ENCODE measurements at places on chromosomes 6 and 20.

DNA sequence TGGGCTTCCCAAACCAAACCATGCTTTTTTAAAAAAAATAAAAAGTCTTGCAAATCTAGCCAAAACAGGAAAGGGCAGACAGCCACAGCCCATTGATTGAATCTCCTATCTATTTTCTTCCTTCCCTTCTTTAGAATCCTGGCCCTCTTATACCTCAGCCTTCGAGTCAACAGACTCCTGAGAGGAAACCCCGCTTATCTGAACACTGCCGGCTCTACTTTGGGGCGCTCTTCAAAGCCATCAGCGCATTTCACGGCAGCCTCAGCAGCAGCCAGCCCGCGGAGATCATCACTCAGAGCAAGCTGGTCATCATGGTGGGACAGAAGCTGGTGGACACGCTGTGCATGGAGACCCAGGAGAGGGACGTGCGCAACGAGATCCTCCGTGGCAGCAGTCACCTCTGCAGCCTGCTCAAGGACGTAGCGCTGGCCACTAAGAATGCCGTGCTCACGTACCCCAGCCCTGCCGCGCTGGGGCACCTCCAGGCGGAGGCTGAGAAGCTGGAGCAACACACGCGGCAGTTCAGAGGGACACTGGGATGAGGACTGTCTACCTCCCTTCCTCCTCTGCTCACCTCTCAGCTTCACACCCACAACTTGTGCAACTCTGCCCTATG, 10.1 kb upstream of the RTF2 start:
- no peak for DNase-seq

DNA sequence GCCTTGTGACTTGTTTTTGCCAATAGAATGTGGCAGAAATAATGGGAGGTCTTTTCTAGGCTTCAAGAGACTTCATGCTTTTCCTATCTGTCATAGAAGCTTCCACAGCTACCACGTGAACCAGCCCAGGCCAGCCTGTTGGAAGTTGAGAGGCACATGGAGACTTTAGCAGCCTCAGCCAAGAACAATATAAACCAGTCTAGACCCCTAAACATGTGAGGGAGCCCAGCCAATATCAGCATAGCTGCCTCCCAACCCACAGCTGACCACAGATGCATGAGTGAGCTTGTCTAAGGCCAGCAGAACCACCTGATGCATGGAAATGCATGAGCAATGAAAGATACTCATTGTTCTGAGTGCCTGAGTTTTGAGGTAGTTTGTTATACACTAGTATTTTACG, 540.7 kb upstream of the BTBD3 start:
- peak; percentile 99 for DNase-seq

- peak; percentile 89 for DNase-seq
These were observed 473.6 kb downstream of the EPHA7 start for GRCh38 chr6:92945799-92946198.

DNA sequence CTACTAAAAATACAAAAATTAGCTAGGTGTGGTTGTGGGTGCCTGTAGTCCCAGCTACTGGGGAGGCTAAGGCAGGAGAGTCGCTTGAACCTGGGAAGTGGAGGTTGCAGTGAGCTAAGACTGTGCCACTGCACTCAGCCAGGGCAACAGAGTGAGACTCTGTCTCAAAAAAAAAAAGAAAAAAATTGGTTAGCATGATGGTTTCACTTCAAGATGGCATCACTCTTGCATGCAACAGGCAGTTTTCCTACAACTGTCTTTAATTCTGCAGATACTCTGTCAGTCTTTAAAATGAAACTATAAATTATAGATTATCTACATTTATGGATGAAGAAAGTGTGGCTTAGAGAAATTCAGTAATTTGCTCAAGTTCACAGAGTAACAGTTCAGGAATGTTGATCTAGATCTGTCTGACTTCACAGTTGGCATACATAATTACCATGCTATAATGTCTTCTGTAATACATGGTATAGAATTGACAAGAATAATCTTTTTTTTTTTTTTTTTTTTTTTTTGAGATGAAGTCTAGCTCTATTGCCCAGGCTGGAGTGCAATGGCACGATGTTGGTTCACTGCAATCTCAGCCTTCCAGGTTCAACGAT, 27.0 kb downstream of the ITCH start:
- DNase-seq, result peak; percentile 33

- DNase-seq, result peak; percentile 25
These were observed 8.3 kb downstream of the PPP1R3G start for GRCh38 chr6:5093231-5094015.

DNA sequence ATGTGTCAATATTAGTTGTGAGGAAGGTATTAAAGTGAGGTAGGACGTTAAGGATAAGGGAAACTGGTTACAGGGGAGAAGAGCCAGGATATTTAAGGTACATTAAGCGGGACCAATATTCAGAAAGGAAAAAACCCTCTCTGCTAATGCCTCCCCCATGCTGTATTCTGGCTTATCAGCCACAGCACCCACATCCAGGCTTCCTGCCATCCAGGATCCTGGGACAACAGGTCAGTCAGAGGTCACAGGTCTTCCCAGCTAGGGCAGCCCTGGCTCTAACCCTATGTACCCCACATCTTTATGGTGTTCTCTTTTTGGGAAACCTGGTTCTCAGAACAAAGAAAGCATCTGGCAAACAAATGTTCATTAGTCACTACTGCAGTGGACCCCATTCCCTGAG, 5.3 kb downstream of the DDRGK1 start:
- DNase-seq, result no peak

GRCh38 chr6:27452496-27452897, 20.4 kb downstream of the ZNF184 start:
- peak; percentile 21 for DNase-seq

- DNase-seq, result no peak
These were observed 55.4 kb upstream of the SAYSD1 start for GRCh38 chr6:39170389-39170788.

DNA sequence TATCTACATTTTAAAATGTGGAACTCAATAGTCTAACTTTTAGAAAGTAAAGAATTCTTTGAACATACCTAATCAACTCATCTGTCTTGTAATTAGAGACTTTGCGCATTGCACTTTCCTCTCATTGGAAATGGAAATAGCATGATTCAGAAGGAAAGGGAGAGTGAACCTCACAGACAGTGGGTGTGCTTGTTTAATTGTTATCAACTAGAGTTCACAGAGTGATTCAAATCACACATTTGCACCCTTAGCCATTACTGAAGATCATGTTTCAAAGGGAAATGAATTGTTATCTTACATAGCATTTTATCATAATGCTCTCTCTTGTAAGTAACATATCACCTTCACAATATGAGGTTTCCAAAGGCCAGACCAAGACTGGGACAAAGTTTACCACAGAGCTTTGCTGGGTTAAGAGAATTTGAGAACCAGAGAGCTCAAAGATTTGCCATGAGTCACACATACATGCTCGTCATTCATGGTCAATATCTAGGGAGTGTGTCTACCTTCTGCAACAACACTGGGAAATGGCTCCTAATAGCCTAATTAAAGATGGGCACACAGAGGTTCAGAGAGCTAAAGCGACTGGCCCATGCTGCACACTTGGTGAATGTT, 21.5 kb downstream of the GSTA3 start:
- DNase-seq, result peak; percentile 20

DNA sequence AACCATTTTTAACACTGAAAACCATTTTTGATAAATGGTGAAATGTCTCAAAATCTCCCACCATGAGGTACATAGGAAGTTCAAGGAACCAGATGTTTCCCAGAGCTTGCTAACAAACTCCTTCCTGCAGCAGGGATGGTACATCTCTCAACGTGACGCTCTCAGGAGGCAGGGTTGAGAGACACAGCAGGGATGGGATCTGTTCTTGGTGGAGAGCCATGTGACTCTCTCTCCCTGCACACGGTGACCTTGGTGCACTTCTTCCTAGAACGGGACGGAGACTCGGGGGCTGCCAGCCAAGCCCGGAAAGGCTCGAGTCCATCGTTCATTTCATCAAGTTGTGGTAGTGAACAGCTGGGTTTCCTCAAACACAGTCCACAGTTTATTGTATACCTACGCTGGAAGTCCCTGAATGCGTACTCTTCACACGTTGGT, 94.2 kb downstream of the FAM50B start:
- DNase-seq, result peak; percentile 97

- DNase-seq, result no peak
These were observed 9.1 kb downstream of the GOPC start for GRCh38 chr6:117592983-117593759.

DNA sequence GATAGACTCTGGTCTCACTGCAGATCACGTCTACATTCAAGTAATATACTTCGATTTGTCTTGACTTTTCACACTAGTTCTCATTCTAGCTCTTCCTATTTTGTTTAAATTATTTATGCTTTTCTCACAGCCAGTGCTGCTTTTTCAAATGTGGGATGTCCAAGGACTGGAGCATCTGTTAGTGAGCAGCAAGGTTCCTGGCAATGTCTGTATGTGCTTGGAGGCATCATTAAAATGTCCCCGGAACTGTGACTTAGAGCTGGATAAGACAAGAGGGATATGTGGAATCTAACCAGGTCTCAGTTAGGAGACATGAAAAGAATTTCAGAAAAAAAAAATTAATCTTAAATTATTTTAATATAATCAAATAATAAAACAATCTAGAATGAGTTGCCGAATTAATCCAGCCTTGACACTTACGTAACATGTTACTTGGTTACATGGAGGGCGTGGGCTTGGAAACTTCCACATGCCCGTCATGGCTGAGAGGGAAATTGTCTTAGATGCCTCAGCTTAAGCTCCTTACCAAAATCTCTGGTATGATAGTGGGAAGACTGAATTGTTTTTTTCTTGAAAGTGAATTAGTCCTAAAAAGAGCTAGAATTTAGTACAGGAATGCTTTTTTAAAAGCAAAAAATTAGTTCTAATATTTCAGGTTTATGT, 21.4 kb upstream of the CARMIL1 start:
- DNase-seq, result no peak

GRCh38 chr20:58017970-58018530, 210.4 kb downstream of the ANKRD60 start:
- DNase-seq, result no peak

DNA sequence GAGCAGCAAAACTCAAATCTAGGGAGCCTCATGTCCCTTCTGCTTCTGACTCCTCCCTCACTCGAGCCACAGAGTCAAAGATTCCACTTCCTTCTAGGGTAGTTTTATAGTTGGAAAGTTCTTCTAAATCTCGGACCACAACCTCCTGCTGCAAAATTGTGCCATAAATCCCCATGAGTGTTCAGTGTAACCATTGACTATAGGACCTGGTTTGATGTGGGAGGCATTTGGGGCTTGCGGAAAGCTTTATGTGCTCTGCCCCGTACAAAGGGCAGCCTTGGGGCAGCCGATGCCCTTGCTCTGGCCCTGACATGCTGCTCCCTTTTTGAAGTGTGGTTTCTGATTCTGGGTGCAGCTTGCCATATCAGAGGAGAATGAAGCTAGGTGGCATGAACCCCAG, 43.6 kb upstream of the IER3 start:
- DNase-seq, result no peak

DNA sequence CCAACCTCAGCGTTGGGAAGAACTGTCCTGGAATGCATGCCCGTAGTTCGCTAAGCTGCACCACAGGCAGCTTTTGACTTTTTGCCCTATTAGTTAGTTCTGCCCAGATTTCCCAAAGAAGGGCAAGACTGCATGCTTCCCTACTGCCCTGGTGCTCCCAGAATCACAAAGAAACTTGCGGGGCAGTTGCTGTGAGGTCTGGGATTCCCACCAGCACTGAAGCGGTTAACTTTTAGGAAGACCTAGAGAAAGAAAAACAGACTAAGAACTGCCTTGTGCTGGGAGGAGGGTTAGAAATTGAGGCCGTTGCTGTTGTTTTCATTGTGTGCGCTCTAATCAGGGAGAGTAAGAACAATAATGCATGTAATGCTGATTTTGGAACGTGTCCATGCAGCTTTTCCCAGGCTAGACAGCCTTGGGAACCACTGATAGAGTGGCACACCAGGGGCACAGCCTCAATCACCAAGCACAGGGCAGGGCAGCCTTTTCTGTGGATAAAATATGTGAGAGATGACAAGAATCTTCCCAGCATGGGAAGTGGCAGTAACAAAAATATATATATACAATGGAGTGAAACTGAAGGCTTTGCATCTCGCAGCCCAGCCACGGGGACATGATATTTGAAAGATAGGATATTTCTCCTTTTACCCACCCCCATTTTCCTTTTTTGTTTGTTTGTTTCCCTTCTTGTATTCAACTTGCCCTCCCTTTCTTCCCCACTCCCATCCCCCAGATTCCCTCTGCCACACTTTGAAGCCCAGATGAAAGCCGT, 137.7 kb upstream of the HEY2 start:
- peak; percentile 12 for DNase-seq

DNA sequence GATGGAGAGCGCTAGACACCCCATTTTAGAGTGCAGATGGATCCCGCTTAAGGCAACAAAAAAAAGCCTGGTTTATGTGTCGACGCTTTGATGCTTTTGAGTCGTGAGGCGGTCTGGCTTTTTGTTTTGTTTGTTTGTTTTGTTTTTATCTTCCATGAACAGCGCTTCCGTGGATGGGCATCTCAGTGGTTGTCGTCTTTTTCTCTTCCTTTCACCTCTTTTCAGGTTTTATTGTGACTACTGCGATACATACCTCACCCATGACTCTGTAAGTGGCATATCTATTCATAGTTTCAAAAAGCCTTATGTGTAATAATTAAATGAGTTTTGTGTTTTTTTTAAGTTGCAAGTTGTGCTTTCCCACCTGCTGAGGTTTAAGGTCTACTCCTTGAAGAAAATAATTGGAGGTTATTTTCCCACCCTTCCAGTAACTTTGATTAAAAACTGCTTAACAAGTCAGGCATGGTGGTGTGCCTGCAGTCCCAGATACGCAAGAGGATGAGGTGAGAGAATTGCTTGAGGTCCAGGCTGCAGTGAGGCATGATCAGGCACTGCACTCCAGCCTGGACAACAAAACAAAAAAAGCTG, 476 bp downstream of the SNRPC start:
- no peak for DNase-seq
